ENCODE measurements at places on chromosomes 6 and 20.

GRCh38 chr20:3583765-3584164 lies 79.4 kb downstream of the GFRA4 start:
- DNase-seq, result no peak

- DNase-seq, result no peak
These were observed 30.5 kb downstream of the SAYSD1 start for GRCh38 chr6:39084506-39084905.

DNA sequence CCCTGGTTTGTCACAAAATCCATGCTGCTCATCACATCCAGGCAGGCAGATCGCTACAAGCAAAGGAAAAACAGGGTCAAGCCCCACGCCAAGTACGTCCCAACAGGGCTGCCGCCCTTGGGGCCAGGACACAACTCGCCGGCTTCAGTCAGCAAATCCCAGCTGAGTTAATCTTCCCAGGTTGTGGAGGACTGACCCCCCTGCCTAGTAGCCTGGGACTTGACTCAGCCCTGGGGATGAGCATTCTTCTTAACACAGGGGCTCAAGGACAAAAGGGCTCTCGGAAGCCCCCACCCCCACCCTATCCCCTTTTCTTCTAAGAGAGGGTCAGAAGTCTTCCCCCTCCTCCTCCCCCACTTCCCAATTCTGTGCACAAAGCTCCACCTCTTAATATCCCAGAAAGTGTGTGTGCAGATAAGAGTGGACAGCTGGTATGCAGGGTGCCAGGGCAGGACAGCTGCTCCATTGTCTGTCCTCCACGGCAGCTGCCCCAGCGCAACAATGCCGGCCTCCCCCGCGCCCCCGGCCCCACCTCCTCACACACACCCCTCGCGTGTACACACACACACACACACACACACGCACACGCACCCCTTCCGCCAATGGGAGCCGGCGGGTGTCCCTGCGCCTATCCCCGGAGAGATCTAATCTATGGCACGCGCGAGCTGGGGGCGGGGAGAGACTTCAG lies 4.5 kb downstream of the DLL1 start:
- peak; percentile 65 for DNase-seq

DNA sequence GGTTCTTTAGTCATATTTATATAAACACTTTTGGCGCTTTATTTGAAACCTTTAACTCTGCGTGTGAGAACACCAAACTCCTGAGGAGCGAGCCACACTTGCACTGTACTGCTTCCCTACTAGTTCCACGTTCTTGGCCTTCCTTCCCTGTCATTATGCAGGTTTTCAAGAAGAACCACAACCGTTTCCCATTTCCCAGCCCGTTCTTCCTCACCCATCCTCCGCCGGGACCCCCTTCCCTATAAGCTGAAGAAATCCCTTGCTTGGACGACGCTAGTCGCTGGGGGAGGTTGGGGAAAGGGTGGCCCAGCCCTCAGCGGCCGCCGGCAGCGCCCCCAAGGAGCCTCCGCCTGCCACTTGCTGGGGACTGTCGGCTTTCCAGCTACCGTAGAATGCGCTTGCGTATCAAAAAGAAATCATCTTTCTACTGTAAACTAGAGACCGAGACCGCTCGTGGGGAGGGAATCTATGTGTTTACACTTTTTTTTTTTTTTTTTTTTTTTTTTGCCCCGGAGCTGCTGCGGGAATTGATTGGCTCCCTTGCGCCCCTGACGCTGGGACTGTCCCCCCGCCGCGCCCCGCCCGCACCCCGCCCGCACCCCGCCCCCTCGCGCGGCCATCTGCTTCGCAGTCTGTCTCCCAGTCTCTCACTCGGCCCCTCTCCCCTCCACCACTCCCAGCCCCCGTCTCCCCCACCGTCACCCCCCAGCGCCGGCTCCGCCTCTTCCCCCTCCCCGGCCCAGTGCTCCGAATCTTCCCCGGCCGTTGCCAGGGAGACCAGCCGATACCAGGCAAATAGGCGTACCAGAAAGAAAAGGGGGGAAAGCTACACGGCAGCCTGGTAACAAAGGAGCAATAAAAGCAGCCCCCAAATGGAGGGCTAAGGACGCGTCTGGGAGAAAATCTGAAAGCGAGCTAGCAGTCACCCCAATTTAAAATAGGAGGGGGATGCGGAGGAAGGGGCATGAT lies 2.3 kb upstream of the MARCKS start:
- DNase-seq, result peak; percentile 91

- no peak for DNase-seq
These were observed 42.6 kb upstream of the DEK start for GRCh38 chr6:18306977-18307376.

GRCh38 chr6:30686009-30686907 lies at the start of gene PPP1R18:
Gene PPP1R18, minus strand, starts transcription at chr6:30686645. Its CDS starts 627 bp downstream, at chr6:30686018.
- peak; percentile 94 for DNase-seq

DNA sequence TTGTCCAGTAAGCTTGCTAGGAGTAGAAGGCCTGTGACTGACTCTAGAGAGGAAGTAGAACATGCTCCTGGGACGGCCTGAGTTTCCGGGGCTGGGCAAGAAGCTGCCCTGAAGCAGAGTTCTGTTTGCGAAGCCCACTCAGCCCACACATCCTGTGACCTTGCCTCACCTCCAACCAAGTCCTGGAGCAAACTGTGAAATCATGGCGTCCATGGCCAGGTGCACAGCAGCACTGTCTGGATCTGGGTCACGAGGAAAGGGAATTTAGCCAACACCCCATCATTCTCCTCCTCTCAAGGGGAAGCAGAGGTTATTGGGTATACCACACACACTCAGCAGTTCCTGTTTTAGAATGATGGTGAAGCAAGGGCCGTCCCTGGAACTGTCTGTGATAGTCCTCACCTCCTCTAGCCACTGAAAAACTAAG lies 87.5 kb downstream of the CRYBG1 start:
- no peak for DNase-seq

DNA sequence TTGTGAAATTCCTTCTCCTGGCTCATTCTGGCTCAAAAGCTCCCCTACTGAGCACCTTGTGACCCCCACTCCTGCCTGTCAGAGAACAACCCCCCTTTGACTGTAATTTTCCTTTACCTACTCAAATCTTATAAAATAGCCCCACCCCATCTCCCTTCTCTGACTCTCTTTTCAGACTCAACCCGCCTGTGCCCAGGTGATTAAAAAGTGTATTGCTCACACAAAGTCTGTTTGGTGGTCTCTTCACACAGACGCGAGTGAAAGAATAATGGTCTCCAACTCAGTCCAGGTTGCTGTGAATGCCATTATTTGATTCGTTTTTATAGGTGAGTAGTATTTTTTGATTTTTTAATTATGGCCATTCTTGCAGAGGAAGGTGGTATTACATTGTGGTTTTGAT lies 414.1 kb upstream of the FKBP1C start:
- DNase-seq, result no peak

- DNase-seq, result no peak
These were observed 500.2 kb downstream of the TENT5A start for GRCh38 chr6:81252231-81252630.

GRCh38 chr6:90216072-90216977 lies 80.3 kb downstream of the BACH2 start:
- DNase-seq, result no peak

DNA sequence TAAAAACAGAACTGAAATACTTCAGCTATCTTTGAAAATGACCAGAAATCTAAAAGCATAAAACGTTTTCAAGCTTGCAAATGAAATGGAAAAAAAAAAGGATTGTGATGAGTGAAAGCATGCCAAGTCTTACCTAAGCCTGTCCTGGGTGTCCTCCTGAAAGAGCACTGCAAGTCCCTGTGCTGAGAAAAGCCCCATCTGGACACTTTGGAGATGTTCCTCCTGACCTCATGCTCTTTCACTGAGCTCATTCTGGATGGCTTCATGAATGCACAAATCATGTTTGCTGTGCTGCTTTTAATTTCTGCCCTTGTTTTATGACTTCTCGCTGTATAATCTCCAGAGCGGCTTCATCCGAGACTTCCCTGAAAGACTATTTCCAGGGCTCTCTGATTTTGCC lies 136.0 kb downstream of the SOD2 start:
- DNase-seq, result peak; percentile 78

- DNase-seq, result no peak
These were observed 12.7 kb downstream of the SPDEF start for GRCh38 chr6:34543421-34543820.

- DNase-seq, result no peak
These were observed 454.1 kb downstream of the C6orf118 start for GRCh38 chr6:164855281-164855680.

- no peak for DNase-seq
These were observed 6.5 kb upstream of the ABHD12 start for GRCh38 chr20:25397096-25397495.

DNA sequence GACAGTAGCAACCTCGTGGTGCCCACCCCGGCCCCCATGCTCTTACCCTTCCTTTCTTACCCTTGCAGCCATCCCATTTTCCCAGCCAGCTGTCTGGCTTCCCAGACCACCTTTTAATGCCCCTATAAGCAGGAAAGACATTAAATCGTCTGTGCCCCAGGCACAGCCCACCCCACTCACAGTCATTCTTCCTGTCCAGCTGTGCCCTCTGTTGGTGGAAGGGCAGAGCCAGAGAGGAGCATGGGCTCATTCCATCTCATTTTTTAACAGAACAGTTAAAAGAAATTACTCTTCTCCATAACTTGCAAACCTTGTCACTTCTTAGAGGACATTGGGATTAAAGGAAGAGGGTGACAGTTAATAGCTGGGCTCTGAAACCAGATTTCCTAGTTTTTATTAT lies 240.5 kb downstream of the NRN1 start:
- no peak for DNase-seq

- DNase-seq, result no peak
These were observed 684.6 kb downstream of the UTRN start for GRCh38 chr6:144969602-144970272.

GRCh38 chr6:37354526-37355384 lies 972 bp downstream of the RNF8 start:
- peak; percentile 62 for DNase-seq

DNA sequence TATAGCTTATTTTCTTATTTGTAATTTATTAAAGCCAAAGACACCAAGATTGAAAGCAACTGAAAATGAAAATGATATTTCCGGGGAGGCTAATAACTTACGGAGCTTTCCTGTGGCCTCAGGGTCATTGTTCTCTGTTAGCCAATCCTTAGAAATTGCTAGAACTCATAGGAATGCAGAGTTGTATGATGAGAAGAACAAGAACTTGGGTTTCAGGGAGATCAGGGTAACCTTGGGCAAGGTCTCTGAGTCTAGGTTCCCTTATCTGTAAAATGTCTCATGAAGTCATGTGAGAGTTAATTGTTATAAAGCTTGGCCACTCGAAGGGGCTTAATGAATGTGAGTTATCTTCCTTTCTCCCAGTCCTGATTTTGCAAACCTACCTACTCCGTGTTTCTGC lies 20.1 kb upstream of the SERINC3 start:
- DNase-seq, result no peak

DNA sequence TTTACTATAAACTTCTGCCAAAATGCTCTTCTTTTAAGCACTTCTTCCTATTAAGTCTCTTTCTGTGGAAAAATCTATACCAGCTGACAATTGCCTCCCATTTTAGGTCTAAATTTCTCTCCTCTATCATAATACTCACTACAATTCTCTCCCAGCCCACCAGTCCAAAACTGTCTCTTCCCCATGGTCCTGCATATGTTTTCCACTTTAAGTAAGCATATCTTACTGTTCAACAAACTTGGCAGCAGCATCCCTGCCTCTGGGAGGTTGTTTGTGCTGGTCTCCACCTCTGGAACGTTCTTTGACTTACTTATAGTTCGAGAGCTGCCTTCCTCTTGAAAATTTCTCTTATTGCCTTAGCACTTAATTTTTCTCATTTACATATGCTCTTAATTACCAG lies 180.5 kb downstream of the COL12A1 start:
- DNase-seq, result no peak

DNA sequence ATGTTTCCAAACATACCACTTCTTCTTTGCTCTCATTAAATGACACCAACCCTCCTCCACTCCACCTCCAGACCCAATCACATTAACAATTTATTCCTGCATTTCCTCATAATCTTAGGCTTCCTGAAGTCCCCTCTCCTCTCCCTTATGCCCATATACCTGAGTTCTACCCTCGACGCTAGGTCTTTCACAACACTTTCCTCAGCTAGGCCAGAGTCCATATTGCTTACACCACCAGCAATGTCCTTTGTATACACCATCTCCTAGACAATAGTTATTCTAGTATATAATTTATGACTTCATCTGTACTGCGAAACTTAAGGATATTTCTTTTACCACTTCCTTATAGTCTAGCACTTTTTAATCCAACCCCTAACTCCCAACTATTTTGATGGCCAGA lies 47.7 kb downstream of the SIM1 start:
- no peak for DNase-seq

DNA sequence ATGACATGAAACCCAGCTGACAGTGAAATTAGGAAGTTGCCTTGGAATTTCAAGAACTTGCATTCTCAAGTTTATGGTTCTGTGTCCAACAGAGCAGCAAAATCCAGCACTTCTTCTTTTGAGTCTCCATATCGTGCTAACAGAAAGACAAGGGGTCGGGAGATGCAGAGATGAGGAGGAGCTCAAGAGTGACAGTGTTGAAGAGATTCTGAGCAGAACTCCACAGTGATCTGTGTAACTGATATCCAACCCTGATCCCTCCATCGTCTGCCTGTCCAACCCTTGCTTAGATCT lies 21.2 kb upstream of the BTN1A1 start:
- DNase-seq, result no peak

GRCh38 chr6:73803562-73804241 lies 107.7 kb downstream of the CD109 start:
- DNase-seq, result no peak

DNA sequence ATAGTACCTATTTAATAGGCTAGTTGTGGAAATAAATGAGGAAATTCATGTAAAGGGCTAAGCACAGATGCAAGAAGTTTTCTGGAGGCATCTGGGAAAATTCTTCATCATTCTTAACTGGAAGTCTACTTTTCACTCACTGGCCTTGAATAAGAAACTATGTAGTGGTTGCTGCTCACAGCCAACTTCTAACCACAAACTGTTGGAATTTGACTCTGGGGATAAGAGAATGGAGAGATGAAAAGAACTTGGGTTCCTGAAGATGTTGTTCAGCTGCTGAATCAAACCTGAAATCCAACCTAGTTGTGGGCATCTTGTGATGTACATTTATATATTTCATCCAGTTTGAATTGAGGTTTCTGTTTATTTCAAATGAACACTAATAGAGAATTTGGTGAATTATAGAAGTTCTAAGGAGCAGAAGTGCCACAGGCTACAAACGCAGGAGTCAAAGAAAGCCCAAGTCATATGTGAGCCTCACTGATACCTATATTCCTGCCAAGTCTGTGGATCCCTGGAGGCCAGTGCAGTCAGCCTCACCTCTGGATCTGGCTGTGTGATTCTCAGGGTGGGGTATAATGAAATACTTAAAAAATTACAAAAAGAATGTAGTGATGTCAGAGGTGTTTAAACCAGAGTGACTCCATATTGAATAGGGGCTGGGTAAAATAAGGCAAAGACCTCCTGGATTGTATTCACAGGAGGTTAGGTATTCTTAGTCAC lies 18.7 kb upstream of the MEI4 start:
- DNase-seq, result no peak
